ENCODE measurements at places on chromosomes 2 and 18.

DNA sequence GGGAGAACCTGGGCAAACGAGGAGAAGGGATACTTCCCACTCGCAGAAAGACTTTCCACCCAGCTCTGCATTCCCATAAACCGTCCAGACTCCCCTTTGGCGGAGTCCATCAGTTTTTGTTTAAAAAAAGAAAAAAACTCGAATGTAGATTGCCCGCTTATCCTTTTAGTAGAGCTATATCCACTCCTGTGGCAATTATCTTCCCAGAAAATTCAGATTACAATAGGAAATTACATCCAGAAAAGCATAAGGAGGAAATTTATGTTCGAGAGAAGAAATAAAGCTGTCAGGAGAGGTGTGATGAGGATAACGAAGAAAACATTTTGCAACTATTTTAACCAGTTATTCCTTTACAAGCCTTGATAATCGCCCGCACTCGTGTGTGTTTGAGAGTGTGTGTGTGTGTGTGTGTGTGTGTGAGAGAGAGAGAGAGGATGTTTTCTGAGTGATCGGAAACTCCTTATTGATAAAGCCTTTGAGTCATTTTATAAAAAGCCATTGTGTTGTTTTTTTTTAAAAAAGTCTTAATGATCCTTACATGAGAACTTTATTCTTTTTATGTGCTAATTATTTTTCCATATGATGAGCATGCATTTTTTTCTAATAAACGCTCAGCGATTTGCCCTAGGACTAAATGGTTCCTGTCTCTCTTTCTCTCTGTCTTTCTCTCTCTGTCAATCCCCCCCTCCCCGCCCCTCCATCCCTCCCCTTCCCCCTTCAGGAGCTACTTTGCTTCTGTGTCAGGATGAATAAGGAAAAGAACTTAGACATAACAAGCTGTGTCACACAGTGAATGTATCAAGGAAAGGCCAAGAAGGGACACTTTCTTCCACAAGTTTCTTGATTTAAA is 1.1 kb upstream of the PPP3R1 start:
- DNase-seq, result no peak

DNA sequence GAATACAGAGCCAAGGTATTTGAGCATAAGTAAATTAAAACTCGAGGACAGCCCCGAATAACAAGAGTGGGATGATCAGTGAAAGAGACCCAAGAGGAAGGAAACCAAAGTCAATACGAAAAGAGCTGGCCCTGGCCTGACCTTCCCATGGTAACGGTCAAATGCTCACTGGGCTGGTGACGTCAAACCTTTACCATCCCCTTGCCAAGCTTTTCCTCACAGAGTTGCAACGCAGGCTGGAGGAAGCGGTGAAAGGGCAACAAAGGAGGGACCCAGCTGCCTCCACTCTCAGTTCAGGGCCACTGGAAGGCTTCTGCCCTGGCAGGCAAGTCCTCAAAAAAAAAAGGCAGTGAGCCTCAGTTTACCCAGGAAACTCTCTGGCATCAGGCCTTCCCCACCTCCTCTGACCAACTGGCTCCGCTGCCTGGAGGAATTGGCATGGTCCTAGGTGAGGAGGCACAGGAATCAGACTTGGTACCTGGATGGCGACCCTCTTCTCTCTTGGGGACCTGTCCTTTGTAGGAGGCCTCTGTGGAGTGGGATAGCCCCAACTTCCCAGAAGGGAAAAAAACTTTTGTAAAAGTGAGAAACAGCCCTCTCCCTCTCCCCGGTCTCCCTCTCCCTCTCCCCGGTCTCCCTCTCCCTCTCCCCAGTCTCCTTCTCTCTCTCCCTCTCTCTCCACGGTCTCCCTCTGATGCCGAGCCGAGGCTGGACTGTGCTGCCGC is 212.4 kb downstream of the ANAPC1 start:
- no peak for DNase-seq

DNA sequence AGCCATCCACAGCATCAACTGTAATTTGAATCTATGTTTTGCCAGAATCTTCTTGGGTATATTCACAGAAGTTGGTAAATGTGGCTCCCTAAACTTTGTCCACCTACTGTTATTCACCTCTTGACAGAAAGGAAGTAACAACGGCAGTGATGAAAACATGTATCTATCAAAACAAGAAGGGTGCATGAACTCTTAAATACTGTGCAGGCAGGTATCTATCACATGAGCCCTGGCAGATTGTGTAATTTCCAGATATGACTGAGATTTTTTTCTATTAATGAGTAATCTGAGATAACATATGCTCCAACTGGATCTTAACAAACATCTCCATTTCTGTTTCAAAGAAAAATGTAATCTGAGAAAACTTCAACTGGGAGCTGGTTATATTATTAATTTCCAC is 36.6 kb downstream of the SFT2D3 start:
- no peak for DNase-seq

DNA sequence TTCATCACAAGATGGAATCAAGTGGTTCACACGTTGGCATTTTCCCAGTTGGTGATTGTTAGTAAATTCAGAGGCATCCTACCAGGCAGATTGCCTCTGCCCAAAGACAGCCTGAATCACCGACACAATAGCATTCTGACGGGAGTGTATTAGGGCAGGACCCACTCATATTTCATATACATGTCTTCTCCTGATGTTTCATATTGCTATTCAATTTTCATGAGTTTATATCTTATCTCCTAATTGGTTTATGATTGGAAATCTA is 14.5 kb upstream of the BMP10 start:
- DNase-seq, result no peak

- no peak for DNase-seq
These were observed 43.2 kb downstream of the CRACDL start for GRCh38 chr2:98892871-98893270.

- DNase-seq, result no peak
These were observed 364.6 kb downstream of the OSR1 start for GRCh38 chr2:18993756-18994338.

All from AG09319 (cell line).